Lower lobe of right lung (tissue), 2 donors: ENCODE measurements at places on chromosomes 7 and 10. TPM values are rescaled to one million over a fixed set of nuclear protein-coding genes. Genes with fewer than 3 reads are reported as not detected.

- DNase-seq: no peak
Observed at GRCh38 chr7:107876916-107877315, 14.1 kb upstream of the DLD start.

GRCh38 chr10:24449321-24449740 lies 240.4 kb downstream of the KIAA1217 start:
- no peak for DNase-seq

SLC26A3 gene
- not detected for total RNA-seq

- DNase-seq: no peak
Observed at GRCh38 chr7:41047789-41048191, 655.1 kb downstream of the INHBA start.

SPDYE6 gene
- not detected for total RNA-seq

DNA sequence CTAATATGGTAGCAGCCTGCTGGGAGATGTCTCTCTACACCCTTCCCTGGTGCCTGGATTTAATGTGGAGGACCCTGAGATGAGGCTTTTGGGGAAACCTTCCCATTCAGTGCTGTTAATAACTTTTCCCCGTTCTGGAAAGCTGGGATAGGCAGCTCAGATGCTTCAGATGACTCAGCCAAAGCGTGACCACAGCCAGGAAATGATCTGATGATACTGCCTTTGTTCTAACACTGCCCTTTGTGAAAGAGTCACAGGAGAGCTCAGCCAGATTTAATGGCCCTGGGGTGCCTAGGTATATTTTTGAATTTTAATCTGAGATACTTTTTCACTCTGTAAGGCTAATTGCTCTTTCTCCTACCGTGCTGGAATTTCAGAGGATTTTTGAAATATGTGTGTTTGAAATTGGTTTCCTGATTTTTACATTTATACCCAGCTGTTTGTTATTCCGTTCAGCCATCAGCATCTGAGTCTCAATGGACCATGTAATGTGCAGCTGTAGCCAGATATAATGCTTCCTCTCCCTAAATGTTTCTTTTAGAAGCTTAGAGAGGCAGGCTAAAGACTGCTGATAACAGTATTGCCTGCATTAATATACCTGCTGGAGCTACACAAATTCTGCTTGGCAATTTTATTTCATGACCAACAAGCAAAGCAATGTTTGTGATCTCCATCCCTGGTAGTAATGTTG lies 17.8 kb downstream of the CELF2 start:
- no peak for DNase-seq

DNA sequence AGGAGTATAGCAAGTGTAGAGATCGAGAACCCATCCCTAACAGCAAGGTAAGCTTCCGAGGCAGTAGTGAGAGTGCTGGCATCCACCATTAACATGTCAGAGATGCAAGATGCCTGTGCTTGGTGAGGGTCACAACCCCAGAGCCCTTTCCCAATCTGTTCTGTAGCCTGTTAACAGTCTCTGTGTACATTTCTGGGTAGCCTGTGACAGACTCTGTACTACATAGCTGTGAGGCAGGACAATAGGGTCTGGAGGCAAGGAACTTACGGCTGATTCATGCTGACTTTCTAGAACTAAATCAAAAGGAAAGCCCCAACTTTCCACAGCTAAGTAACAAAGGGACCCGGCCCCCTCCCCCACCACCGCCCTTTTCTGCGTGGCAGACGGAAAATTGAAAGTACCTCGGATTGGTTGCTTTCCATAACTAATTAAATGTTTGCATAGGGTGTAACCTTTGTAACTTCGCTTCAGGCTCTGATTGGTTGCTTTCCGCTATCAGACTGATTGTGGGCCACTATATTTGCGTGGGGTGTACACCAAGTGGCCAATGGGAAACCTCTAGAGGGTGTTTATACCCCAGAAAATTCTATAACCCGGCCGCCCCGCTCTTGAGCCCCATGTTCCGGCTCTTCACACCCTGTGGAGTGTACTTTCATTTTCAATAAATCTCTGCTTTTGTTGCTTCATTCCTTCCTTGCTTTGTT lies 1.4 kb upstream of the TMEM168 start:
- no peak for DNase-seq

GRCh38 chr7:157954901-157955300 lies 618.1 kb downstream of the DNAJB6 start:
- no peak for DNase-seq

ADRB1 gene
- 35.6 TPM for total RNA-seq

- no peak for DNase-seq
Observed at GRCh38 chr10:127911867-127912257, 5.0 kb downstream of the PTPRE start.

VENTX gene
- total RNA-seq: 4.5 TPM

SPOCK2 gene
- 108 TPM for total RNA-seq

- DNase-seq: no peak
Observed at GRCh38 chr7:118352867-118353453, 128.5 kb downstream of the ANKRD7 start.

- no peak for DNase-seq
Observed at GRCh38 chr10:22218448-22218847, 633 bp upstream of the EBLN1 start.

- peak; percentile 81 for DNase-seq
Observed at GRCh38 chr10:102231357-102232318, 5.5 kb downstream of the ELOVL3 start.

DNA sequence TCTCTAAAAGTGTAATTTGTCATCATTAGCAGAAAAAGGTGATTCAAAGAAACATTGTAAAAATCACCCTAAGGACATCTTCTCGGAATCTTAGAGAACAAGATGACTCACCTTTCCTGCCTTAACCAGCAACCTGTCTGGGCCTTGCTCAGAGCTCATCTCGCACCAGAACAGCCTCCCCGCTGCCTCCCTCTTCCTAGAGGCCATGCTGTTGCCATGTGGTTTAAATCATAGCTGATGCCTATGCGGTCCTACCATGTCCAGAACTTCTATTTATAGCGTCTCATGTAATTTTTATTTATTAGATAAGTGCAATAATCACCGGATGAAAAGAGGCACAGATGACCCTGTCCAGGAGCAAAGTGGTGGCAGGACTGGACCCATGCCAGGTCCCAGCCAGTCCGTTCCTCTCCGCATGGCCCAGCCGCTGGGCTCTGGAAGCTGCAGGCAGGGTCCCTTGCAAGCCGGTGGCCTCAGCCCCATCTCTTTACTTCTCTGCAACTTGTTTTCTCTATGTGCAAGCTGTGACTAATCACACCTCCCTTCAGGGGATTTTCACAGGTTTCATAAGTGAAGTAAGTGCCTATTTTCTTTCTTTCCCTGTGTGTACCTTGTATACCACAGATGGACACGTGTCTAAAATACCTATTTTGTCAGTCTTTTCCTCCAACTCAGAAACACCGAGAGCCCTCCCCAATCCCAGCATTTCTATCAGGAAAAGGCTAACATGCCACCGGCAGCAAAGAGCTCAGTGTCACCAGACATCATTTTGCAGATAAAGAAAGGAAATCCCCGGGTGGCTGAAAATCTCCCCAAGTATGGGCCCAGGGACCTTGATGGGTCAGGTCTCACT lies 27.1 kb downstream of the KLF6 start:
- DNase-seq: no peak

- DNase-seq: no peak
Observed at GRCh38 chr7:54060643-54061042, 481.5 kb upstream of the VSTM2A start.

ELN gene
- total RNA-seq: 83.3 TPM

- DNase-seq: no peak
Observed at GRCh38 chr7:82594665-82595064, 151.1 kb upstream of the CACNA2D1 start.

DNA sequence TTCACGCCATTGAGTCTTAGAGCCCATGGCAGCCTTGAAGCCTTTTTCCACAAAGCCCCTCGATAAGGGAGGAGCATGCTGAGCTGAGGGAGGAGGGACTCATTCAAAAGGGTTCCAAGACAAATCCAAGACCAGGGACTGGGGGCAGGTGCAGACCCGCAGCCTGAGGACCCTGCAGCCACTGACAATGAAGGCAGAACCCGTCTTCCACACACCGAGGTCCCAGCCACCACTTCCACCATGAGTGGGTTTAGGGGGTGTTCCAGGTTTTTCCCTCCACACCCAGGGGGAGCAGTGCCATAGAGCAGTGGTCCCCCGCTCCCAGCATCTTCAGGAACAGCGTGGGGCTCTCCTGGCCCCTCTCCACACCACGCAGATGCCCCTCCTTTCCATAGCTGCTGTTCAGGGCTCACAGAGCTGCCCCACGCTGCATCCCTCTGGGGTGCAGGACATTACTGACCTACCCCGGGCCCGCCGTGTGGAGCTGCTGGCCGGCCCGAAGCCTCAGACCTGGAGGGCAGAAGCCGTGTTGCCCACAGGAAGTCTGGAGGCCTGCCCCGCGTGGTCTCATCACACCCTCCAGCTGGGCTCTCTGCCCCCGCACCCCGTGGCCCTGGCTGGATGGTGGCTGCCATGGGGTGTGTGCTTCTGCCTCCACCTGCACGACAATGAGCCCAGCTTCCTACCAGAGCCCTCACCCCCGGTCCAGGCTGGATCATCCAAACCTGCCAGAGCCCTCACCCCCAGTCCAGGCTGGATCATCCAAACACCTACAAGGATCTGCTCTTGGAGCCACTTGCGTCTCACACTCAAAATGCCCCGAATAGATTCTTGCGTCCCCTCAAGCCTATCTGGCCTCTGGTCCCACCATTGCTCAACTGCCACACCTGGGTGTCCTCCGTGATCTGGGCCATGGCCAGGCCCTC lies 220.0 kb upstream of the TCERG1L start:
- DNase-seq: no peak

DNA sequence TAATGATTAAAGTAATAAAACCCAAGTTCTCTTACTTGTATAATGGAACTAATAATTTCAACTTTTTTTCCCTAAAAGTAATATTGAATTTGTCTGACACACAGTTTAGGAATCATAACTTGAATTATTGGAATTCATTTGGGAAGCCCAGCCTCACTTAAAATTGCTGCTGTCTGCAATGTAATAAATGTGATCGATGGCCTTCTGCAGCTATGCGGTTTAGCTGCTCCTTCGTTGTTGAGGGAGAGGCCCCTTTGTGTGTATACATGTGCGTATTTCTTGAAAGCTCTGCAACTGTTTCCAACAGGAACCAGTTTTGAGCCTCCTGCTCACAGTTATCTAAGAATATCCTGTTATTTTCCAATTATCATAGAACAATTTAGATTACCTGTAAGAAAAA lies 152.5 kb downstream of the AKR1D1 start:
- DNase-seq: no peak

GRCh38 chr10:26481914-26482550 lies 43.9 kb downstream of the APBB1IP start:
- no peak for DNase-seq

SPDYE1 gene
- not detected for total RNA-seq

GRCh38 chr7:68173513-68173912 lies 1176.9 kb downstream of the TYW1 start:
- no peak for DNase-seq

GRCh38 chr10:84525120-84525806 lies 196.9 kb downstream of the CCSER2 start:
- no peak for DNase-seq

PON1 gene
- total RNA-seq: 0.24 TPM

DNA sequence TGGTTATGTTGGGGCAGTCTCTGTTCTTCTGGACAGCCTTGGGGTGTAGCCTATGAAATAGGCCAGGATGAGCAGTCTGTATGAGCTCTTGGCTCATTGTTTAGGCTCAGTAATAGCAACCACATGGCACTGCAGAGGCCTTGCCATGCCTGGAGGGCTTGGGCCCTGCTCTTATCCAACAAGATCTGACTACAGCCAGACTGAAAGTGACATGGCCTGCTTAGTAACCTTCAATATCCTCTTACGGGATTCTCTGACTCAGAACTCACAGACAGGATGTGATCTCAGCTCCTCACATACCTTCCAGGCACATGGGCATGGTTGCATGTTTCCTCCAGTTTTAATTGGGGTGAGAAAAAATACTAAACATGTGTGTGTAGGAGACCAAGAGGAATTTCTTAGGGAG lies 289.3 kb downstream of the PTEN start:
- no peak for DNase-seq

FAM25G gene
- total RNA-seq: not detected

DNA sequence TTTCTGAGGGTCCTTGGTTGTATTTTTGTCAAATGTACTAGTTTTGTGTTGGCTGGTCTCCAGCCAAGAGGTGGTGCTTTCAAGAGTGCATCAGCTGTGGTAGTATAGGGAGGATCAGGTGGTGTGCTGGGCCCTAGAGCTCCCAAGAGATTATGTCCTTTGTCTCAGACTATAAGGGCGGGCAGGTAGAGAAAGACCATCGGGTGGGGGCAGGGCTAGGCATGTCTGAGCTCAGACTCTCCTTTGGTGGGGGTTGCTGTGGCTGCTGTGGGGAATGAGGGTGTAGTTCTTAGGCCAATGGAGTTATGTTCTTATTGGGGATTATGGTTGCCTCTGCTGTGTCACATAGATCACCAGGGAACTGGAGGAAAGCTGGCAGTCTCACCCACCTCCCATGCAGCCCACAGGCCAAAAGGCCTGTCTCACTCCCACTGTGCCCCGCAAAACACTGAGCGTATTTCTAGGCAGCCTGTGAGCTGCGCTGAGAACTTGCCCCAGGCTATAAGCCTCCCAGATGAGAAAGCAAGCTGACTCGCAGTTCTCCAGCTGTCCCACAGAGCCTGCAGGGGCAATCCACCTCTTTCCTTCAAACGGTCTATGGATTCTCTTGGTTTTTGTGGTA lies 1066.7 kb downstream of the GRM8 start:
- no peak for DNase-seq

- no peak for DNase-seq
Observed at GRCh38 chr10:28928484-28928883, 251.2 kb downstream of the BAMBI start.

UCMA gene
- not detected for total RNA-seq

SUN3 gene
- not detected for total RNA-seq

- DNase-seq: no peak
Observed at GRCh38 chr10:113970641-113971040, 73.0 kb upstream of the ADRB1 start.

DNA sequence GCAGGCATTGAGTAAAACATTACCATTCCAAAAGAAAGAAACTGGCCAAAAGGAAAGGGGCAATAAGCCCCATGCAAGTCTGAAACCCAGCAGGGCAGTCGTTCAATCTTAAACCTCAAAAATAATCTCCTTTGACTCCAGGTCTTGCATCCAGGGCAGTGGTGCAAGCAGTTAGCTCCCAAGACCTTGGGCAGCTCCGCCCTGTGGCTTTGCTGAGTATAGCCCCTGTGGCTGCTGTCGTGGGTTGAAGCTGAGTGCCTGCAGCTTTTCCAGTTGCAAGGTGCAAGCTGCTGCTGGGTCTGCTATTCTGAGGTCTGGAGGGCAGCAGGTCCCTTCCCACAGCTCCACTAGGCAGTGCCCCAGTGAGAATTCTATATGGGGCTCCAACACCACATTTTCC lies 580.1 kb upstream of the AUTS2 start:
- DNase-seq: no peak

GRCh38 chr10:102114861-102115618 lies 5.1 kb downstream of the LDB1 start:
- DNase-seq: peak; percentile 93

SPDYE9 gene
- total RNA-seq: not detected

- DNase-seq: no peak
Observed at GRCh38 chr10:5343561-5343960, 21.2 kb upstream of the UCN3 start.

- no peak for DNase-seq
Observed at GRCh38 chr10:78231939-78232338, 198.3 kb downstream of the RPS24 start.

UPK3B gene
- total RNA-seq: 16.6 TPM
